ENCODE measurements at places on chromosomes 13 and 19.

GRCh38 chr13:63024458-63024857, 1608.8 kb upstream of the PCDH20 start:
- DNase-seq: no peak

DNA sequence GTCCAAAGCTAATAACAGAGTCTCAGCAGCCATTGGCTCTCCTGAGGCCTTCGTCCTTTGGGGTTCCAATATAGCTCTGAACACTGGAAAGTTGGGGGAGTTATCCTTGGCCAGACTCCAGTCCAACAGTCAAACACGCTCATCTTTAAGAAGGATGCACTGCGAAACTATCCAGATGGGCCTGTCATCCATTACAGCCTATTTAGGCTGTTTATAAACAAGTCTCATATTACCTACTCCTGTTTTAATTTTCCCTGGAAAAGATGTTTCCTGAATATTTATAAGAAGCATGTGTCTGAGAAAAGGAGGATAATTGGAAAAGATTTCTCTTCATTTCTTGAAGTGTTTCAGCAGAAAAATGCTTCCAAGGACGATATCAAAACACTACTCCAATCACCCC, 170.7 kb downstream of the DCT start:
- DNase-seq: no peak

- DNase-seq: no peak
Measured at GRCh38 chr13:23391752-23392151, 41.8 kb downstream of the SACS start.

DNA sequence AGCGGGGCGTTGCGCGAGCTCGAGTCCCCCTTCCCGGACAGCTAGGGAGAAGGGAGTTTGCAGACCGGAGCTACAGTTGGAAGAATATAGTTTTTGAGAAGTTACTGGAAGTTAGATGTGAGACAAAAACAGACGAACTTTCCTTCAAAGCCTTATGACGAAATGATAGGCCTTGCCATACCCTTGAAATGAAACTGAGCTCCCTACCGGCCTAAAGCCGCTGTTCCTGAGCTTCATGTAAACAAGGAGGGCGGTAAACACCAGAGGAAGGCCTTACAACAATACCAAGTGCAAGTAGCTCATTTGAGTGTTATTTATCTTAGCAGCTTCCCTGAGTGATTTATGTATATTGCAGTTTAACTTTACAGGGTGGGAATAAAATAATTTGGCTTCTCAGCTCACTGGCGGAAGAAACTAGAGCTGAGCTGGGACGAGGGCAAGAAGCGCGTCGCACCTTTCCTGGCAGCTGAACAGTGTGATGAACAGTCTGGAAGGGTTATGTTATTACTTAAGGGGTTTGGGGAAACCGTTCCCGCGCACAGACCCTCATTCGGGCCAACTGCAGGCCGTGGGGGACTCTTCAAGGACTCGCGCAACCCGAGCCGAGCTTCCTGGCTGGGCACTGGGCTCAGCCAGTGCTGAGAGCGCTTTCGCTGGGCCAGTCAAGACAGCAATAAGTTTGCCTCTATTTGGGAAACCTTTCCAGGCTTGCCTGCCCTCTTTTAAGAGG, 111.2 kb downstream of the KCNRG start:
- no peak for DNase-seq

- no peak for DNase-seq
Measured at GRCh38 chr19:53870485-53870844, 2.8 kb downstream of the MYADM start.

- no peak for DNase-seq
Measured at GRCh38 chr13:112562254-112562653, 25.7 kb downstream of the TUBGCP3 start.

DNA sequence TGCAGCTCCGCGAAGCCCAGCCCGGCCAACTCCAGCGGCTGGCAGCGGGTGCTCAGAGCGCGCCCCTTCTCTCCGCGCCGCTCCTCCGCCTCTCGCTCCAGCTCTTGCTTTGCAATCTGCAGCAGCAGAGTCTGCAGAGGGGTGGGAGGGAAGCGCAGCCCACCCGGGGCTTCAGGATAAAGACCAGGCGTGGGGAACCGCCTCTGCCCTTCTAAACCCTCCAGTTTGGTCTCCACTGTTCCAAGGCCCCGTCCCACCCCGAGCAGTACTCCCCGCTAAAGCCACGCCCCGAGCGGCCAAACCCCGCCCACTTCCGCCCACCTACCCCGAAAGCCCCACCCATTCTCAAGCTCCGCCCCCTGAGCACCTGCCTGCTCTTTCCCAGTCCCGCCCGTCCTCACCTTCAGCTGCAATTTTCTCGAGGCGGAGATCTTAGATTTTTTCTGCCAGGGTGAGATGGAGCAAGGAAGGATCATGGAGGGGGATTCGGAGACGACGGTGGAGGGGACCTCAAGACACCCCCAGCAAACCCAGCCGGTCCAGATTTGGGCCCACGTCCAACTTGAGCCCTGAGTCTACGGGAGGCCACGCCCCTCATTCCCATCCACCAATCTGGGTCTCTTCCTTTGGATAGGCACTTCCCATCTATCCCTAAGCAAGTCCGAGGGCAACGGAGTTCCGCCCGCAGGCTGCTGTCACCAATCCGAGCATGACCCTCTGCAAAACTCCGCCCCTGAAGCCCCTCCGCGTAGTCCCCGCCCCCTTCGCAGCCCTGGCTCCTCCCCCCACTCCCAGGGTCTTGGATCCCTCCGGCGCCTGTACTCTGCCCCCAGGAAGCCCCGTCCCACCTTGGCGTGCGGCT, 1.1 kb downstream of the TNNI3 start:
- DNase-seq: no peak

- DNase-seq: no peak
Measured at GRCh38 chr13:30787738-30788525, 52.6 kb downstream of the ALOX5AP start.

DNA sequence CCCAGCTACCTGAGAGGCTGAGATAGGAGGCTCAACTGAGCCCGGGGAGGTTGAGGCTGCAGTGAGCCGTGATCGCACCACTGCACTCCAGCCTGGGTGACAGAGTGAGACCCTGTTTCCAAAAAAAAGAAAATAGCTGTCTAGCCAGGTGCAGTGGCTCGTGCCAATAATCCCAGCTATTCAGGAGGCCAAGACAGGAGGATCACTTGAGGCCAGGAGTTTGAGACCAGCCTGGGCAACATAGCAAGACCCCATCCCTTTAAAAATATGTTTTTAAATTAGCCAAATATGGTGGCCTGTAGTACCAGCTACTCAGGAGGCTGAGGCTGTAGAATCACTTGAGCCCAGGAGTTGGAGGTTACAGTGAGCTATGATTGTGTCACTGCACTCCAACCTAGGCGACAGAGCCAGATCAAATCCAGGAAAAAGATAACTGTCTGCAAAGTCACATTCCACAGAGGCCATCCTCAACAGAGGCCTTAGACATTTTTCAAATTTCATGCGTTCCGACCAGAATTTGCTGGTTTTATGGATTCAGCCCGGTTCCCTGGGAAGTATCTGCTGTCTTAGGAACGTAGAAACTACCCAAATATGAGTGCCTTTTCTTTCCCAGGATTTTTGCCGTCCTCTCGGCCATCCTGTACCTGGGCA, 58.7 kb upstream of the USE1 start:
- no peak for DNase-seq

DNA sequence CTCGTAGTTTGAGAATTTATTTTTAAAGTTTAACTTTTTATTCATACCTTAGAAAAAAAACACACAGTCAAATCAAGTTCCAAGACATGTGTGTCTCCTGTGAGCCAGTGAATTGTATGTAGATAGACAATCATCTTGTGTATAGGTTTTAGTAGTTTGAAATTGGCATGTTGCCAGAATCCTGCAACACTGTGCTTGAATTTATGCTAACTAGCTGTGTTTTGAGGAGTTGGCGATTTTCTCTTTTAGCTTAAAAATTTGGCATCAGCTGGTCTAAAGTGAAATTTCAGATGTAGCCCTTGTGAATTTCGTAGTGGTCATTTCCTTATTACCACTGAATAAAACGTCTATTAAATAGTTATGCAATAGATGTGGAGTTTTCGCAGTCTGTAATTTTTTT, 213.2 kb downstream of the ATP8A2 start:
- no peak for DNase-seq

DNA sequence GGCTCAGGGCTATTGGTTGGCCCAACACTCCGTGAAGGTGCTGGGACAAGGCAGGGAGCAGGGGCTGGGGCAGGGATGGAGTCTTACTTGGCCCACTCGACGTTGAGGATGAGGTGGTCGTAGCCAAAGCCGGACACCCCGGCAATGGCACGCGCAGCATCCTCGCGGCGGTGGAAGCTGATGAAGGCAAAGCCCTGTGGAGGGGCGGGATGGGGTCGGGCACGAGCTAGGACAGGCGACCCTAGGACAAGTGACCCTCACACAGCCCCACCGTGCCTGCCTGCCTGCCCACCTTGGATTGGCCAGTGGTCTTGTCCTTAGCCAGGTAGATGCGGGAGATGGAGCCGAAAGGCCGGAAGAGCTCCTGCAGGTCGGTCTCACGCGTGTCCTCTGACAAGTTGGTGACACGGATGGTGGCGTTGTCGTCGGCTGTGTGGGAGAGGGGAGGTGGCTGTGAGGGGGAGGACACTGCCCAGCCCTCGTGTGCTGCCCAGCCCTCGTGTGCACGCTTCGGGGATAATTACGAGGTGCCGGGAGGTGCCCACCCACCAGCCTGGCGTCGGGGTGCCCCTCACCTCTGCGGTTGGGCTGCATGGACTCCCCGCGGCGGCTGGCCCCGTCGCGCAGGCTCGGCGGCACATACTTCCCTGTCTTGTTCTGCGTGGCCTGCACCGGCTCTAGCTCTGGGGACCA, 4.0 kb downstream of the P2RY11 start:
- DNase-seq: no peak

DNA sequence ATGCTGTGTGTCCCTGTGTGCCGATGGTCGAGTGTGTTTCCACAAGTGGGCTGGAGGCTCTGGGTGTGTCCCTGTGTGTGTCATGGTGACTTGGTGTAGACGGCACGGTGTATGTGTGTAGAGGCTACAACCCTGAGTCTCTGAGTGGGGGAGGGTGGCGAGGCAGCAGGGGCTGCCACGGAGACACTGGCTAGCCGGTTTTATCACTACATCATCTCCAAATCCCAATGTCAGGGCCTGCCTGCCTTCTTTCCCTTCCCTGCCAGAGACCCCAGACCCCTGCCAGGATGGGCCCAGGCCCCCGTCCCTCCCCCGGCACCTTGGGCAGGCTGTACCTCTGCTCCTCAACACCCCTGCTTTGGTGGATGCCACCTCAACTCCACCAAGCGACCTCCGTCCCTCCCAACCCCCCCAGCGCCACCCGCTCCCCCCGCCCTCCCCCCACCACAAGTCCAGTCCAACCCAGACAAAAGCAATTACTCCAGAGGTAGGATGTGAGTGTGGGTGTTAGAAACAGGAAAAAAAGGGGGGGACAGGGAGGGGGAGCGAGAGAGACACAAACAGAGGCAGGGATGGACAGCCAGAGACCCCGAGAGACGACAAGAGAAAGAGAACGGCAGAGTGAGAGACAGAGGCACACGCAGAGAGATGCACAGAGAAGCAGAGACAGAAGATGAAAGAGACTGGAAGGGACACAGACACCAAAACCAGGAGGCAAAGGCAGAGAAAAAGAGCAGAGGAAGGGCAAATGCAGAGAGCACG, 21.6 kb upstream of the POU2F2 start:
- DNase-seq: no peak

DNA sequence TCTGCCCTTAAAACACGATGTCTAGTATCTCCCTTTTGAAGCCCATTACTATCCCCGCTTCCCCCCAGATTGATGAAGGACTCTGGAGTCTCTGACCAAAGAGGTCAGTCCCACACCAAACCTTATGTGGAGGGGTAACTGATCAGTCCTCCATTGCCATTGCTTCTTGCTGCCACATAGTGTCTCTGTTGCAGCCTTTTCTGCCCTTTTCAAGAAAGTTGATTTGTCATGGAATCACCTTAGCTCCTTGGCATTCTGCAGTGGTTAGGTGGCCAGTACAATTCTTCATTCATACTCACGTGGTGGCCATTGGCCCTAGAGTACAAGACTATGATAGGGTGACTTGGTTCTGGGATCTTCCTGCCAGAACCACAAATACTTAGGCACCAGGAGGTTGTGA, 8.4 kb upstream of the HTR2A start:
- no peak for DNase-seq

GRCh38 chr13:78826936-78827335, 168.0 kb upstream of the OBI1 start:
- no peak for DNase-seq

DNA sequence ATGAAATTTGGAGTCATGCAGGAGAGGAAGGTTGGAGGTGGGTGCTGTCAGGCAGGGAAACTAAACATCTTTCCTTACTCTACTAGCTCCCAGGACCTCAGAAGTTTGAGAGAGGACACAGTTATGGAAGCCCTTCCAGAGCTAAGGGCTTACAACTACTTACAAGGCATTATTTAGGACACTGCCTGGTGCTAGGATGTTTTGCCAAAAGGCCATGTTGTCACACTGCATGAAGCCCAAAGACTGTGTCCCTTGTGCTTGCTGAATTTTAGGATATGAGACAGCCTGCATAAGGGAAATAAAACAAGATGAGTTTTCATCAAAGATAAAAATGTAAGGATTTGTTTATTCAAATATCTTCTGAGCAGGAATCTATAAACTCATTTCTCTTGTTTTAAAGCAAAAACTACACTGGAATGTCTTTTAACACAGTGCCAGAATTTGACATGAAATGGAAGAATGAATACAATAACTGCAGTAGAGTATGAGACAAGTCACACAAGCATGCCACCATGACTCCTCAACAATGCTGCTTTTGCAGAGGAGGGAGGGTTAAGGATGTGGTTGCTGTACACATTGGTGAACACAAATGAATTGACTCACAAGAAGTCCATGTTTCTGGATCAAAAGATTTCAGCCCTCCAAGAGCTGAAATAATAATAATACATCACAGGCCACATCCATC, 258.4 kb downstream of the SPRY2 start:
- DNase-seq: no peak

GRCh38 chr19:55196803-55197202, 12.5 kb downstream of the PTPRH start:
- DNase-seq: no peak

DNA sequence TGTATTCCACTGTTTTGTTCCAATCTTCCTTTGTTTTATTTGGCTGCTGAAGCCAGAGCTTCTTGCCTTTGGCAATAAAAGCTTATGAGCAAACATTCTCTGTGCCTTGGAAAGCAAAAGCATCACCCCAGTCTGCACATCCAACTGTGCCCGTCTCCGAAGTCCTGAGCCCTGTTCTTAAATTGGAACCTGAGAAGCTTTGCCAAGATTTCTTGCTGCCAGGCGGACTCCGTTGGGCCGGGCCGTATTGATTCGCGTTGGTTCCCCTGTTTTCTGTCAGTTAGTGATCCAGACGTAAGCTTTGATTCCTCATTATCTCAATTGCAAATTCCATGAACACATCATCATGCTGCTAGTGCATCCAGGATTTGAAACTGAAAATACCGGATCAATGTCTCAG, 793.0 kb downstream of the OLFM4 start:
- DNase-seq: no peak

GRCh38 chr19:42124386-42124901, 7.8 kb downstream of the POU2F2 start:
- DNase-seq: no peak

GRCh38 chr13:97460853-97461252, 26.9 kb downstream of the RAP2A start:
- no peak for DNase-seq

Measured in stimulated activated CD8-positive, alpha-beta memory T cell treated with anti-CD3 and anti-CD28 coated beads, Interleukin-4, amount 100 ng/mL, for 1 hour (primary cell).